Coronary artery (tissue), 2 donors: ENCODE measurements at places on chromosomes 7 and 10.

GRCh38 chr10:55750458-55750857, 610.6 kb downstream of the ZWINT start:
- DNase-seq: no peak

- no peak for DNase-seq
Observed at GRCh38 chr10:62045765-62046521, 144.4 kb downstream of the ARID5B start.

- DNase-seq: no peak
Observed at GRCh38 chr10:350981-351501, 215.8 kb downstream of the ZMYND11 start.

DNA sequence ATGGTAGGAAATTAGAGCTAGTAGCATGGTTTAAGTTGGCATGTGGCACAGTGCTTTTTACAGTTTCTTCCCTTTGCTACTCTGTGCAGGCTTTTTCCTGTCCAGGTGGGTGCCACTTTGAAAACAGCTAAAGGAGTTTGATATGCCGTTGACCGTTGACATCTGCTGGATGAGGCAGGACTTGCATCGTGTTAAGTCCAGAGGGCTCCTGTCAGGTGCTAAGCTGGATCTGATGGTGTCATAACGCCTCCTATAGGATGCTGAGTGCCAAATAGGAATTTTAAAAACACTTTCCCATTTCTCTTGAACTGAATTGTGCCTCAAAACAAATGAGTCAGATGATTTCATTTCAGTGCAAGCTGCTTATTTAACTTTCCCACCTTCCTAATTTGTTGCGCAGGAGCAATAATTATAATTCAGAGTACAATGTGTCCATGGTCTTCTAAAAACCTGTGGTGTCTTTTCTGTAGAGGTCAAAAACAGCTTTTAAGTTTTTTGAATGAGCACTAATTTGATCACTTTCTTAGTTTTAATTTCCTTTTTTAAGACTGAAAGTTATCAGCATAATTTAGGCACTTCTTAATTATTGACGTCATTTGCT, 178.3 kb downstream of the CDCA7L start:
- no peak for DNase-seq

DNA sequence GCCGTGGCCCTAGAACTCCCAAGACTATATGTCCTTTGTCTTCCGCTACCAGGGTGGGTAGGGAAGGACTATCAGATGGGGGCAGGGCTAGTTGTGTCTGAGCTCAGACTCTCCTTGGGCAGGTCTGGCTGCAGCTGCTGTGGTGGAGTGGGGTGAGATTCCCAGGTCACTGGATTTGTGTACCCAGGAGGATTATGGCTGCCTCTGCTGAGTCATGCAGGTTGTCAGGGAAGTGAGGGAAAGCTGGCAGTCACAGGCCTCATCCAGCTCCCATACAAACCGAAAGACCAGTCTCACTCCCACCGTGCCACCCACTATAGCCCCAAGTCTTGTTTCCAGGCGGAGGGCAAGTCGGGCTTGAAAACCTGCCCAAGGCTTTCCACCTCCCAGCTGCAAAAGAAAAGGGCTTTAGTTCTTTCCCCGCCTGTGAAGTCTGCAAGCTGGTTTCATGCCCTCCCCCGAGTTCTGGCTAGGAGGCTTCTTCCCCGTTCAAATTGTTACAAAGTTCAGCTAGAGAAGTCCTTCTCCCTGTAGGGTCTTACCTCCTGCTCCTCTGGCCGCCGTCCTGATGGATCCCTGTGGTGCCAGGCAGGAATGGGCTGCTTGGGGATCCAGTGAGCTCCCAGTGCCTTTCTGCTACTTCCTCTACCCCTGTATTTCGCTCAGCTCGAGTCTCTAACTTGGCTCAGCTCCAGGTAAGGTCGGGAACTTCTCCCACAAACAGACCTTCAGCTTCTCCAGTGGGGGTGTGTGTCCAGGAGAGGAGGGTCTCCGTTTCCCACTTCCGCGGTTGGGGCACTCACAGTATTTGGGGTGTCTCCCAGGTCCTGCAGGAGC, 106.8 kb upstream of the FGL2 start:
- DNase-seq: no peak

DNA sequence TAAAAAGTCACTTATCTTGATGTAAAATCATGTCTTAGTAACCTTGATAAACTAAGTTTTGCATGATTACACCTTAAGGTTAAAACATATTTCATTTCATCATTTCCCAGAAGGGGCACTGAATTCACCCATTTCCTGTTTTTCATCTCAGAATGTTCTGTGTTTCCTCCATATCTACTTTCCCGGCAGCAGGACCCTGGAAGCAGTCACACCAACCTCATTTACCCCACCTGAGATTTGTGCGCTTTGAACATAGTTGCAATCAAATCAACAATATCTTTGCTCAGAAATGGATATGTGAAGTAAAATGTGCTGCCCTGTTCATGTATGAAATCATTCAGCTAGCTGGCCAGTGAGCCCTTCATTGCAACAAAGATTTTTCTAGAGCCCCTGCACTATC, 46.8 kb downstream of the IKZF1 start:
- DNase-seq: no peak

DNA sequence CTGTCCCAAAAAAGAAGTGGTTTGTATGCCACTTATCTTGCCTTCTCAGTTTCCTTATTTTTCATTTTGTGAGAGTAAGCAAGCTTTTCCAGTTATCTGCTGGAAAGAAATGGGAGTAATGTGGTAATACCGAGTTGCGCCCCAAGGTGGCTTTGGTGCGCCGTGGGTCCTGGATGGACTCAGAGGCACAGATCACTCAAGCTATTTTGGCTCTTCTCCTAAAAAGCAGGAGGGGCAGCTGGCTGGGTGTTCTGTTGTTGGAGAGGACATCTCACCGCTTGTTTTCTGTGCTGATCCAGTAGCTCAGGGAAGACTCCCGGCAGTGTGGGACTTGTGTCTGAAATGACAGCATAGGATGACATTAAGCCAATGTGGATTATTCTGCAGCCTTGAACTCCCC, 16.4 kb downstream of the PRKRIP1 start:
- no peak for DNase-seq

GRCh38 chr7:127588019-127588696, at the start of gene ARF5:
Gene ARF5, plus strand, starts transcription at chr7:127588411. Its CDS starts 88 bp downstream, at chr7:127588499.
- DNase-seq: peak; percentile 93

- DNase-seq: no peak
Observed at GRCh38 chr10:91976317-91977051, 52.9 kb downstream of the BTAF1 start.

DNA sequence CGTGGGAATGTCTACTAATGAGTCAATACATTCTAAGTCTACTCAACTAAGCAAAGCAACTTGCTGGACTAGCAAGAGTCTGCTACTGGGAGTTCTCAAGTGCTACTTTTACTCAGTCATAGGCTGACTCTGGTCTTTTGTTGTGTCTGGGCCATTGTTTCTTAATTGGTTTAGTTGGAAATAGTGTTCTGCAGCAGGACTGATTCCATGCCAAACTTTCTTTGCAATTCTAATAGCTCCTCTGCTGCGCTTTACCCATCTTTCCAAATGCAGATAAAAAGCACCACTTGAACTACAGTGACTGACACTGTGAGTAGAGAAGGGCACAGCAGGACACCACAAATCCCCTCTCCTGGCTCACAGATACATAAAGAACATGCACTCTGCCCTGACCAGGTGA, 125.7 kb downstream of the CD36 start:
- DNase-seq: no peak

GRCh38 chr7:2115760-2116447, 116.8 kb downstream of the MAD1L1 start:
- DNase-seq: no peak

- DNase-seq: no peak
Observed at GRCh38 chr10:33643042-33643441, 308.6 kb upstream of the NRP1 start.

DNA sequence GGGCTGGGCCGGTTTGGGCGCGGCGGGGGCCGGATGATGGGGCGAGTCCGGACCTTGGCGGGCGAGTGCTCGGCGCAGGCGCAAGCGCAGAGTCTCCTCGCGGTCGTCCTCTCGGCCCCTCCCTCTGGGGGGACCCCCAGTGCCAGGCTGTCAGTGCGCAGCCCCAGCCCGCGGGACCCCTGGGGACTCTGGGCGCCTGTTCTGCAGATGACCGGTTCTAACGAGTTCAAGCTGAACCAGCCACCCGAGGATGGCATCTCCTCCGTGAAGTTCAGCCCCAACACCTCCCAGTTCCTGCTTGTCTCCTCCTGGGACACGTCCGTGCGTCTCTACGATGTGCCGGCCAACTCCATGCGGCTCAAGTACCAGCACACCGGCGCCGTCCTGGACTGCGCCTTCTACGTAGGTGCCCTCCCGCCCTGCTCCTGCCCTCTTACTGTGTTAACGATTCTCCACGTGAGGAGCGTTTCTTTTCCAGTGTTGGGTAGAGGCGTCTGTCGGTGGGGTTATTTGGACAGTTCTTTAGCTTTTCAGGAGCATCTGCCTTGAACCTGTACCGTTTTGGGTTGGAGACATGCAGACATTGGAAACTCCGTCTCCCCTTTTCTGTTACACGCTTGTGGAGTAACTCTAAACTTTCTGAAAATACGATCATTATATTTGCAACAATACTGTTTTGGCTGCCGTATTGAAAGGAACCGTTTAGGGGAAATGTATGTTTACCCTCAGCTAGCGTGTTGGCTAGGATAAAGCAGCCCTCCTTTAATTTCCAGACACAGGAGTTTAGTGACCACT, 706 bp downstream of the BUB3 start:
- peak; percentile 78 for DNase-seq

DNA sequence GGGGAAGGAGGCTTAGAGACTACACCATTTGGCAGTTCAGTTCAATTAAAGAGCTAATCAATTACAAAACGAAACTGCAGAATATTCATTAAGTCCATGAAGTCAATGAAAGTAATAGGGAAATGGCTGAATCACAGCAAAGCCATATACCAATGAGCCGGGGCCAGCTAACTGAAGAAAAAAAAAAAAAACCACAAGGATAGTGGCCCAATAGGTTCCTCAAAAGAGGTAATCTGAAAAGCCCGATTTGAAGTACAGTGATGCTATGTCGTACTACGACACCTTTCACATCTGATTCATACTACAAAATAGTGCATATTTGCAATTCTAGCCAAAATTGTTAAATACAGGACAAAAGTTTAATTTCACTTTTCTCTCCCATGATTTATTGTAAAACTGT, 2.5 kb downstream of the ARHGAP12 start:
- DNase-seq: no peak

GRCh38 chr7:55965100-55965470, 700 bp downstream of the NIPSNAP2 start:
- no peak for DNase-seq

DNA sequence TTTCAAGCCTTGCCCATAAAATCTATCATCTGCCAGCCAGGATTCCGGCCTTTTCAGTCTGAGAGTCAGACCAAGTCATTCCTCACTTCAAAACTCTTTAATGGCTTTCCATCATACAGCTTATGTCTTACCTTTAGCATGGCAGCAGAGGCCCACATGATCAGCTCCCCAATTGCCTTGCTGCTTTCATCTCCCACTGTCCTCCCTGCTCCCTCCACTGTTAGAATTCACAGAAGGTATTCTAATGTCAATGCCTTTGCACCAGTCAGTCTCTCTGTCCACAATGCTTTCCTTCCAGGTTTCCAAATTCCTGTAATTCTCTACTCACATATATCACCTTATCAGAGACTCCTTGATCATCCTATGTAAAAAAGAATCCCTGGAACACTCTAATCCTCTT, 37.2 kb downstream of the SEMA3E start:
- DNase-seq: no peak

DNA sequence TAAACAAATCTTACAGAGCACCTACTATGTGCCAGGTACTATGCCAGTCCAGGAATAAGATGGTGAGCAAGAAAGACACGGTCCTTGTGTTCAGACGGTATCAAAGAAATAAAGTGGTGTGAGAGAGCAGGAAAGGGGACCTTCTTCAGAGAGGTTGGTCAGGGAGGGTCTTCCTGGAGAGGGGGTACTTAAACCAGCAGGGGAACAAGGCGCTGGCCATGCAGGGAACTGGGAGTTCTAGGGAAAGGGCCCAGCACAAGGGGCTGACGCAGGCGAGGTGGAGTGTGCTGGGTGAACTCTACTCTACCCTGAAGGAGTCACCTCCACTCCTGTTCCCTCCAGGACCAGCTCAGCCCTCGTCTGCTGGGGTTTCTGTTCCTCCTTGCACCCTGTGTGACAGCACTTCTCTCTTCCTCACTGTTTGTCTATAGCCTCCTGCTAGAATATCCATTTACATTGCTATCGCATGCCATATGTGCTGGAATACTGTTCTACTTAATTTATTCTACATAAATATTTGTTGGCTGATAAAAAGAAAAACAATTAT, 73.5 kb downstream of the AOAH start:
- no peak for DNase-seq

GRCh38 chr10:15209827-15210509, 41.5 kb upstream of the NMT2 start:
- DNase-seq: no peak

- DNase-seq: no peak
Observed at GRCh38 chr10:45427970-45428366, 54.0 kb downstream of the ALOX5 start.

DNA sequence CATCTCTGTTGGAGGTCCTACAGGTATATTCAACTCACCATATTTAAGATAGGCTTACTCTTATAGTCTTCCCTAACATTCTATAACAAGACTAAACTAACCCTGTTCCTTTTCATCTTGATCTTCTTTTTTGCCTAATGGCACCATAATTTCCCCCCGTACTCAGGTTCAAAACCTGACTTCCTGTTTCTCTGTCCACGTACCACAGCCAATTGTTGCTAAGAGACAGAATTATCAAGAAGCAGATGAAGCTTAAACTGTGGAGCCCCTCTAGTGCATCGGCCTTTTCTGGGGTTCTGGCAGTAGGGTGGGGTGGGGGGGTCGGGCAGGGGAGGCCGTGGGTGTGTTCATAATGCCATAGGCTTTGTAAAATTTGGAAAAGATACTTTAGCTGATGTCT, 109.2 kb downstream of the EVX1 start:
- DNase-seq: no peak
